Upper lobe of right lung (tissue), 1 donor: ENCODE measurements at places on chromosomes 12 and 14. TPM values are rescaled to one million over a fixed set of nuclear protein-coding genes. Genes with fewer than 3 reads are reported as not detected.

The NXPH4 gene
- total RNA-seq: not detected

The MSI1 gene
- total RNA-seq: 0.46 TPM

The PRH2 gene
- total RNA-seq: not detected

The SERPINA10 gene
- not detected for total RNA-seq

DNA sequence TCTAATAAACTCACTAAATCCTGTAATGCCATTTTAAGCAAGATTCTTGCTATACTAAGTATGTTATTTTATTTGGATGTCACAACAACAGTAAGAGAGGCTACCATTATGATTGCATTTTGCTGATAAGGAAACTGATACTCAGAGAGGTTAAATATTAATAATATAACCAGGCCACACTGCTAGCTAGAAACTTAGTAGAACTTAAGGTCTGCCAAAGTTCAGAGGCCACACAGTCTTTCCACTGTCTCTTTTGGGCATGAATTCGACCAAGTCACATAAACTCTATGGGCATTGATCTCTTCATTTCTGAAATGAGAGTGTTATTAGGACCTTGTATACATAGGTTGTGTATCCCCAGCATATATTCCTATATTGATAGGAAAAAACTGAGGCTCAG is 147.9 kb downstream of the SYNE2 start:
- H3K36me3 ChIP-seq: peaks cover 58% of the 10 kb centered on the region
- no peaks in the 10 kb centered on the region for H3K4me1 ChIP-seq
- no peak for DNase-seq
- H3K27ac ChIP-seq: no peak overlapping the region

DNA sequence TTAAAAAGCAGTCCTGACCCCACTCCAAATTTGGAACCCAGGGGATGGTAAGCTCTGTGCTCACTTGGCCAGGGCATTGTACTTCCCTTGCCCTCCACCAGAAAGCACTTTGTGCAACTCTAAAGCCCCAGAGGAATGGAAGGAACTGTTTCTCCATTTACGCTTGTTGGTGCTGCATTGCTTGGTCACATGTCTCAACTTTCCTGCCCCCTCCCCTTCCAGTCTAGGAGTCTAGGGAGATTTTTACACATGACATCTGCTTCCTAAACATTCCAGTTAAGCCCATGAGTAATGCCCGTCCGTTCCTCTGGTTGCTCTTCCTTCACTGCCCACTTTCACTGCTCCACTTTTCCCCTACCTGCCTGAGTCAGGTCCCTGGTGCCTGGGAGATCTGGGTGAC is 92.6 kb upstream of the MAP1LC3B2 start:
- DNase-seq: peak; percentile 28
- no peaks in the 10 kb centered on the region for H3K36me3 ChIP-seq
- H3K4me1 ChIP-seq: no peaks in the 10 kb centered on the region

DNA sequence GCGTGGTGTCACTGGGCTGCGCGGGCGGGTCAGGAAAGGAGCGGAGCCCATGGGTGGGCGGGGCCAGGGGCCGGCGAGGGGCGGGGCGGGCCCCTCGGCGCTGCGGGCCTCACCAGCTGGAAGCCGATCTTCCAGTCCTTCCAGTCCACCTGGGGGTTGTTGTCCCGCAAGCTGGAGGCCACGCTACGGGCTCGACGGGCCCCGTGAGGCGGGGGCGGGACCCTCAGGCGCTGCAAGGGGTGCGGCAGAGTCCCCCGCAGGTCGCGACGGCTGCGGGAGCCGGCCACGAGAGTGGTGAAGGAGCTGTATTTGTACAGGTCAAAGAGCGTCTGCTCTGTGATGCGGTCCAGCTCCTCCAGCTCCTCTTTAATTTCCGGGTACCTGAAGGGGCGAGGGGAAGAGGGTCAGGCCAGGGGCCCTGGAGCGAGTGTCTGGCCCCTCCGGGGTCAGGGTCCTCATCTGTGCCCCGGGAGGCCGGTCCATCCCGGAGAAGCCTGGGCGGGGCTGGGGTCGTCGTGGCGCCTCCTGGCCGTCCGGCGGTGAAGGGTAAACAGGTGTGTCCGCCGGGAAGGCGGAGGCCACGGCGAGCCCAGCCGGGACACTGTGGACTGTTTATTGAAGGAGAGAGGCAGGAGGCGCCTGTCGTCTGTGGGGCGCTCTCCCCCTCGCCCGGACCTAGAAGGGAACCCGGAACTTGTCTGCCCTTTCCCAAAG is 11.9 kb downstream of the SCNN1A start:
- peaks cover 61% of the 10 kb centered on the region for H3K4me1 ChIP-seq
- peak overlapping the region; percentile 95 for H3K27ac ChIP-seq
- peak; percentile 89 for DNase-seq
- H3K36me3 ChIP-seq: no peaks in the 10 kb centered on the region
